ENCODE measurements at places on chromosomes 5 and 9.

GRCh38 chr9:89038382-89039103 lies 47.3 kb downstream of the S1PR3 start:
- no peak for DNase-seq

- DNase-seq, result no peak
Measured at GRCh38 chr9:129509533-129509928, 111.4 kb downstream of the C9orf50 start.

DNA sequence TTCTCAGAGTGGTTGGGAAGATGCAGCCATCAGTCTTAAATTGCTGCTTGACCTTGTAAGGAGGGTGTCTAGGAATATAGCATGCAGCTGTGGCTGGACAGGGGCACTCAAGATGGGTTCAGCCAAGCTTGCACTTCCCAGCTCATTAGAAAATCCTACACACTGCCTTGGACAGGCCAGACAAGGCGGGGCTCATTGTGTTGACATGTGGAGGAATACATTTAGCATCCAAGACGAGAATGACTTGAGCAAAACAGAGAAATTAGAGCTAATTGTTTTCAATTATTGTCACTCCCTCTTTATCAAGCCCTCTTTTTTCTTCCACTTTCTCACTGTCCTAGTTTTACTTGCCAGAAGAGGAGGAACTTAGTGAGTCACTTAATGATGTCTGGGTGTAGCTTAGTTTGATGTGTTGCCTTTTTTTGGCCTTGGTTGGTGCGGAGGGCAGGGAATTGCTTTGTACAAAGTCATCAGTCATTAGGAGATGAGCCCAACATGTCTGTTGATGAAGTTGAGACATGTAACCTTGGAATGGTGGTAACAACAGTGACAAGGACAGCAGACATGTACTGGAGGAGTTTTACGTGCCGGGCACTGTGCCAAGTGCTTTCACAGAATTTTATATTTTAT lies 1219.3 kb upstream of the WWC1 start:
- DNase-seq, result no peak

GRCh38 chr5:56848206-56848605 lies 32.9 kb downstream of the MAP3K1 start:
- no peak for DNase-seq

- DNase-seq, result no peak
Measured at GRCh38 chr5:34007201-34007620, 639 bp downstream of the AMACR start.

DNA sequence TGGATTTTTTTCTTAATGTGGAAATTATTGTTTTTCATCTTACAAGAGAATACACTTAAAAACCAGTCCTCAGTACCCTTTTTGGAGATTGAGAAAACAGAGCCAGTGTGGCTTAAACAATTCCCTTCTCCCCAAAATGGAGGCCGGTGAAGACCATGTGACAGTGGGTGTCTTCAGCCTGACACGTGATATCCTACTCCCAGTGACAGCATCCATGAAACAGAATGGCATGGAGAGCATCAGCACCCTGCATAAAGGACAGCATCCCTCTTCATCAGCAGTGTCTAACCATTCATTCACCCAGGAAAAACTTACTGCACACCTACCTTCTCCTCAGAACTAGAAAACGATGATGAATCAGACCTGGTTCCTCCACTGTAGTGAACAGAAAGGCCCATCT lies 103.4 kb upstream of the RAI14 start:
- DNase-seq, result no peak

DNA sequence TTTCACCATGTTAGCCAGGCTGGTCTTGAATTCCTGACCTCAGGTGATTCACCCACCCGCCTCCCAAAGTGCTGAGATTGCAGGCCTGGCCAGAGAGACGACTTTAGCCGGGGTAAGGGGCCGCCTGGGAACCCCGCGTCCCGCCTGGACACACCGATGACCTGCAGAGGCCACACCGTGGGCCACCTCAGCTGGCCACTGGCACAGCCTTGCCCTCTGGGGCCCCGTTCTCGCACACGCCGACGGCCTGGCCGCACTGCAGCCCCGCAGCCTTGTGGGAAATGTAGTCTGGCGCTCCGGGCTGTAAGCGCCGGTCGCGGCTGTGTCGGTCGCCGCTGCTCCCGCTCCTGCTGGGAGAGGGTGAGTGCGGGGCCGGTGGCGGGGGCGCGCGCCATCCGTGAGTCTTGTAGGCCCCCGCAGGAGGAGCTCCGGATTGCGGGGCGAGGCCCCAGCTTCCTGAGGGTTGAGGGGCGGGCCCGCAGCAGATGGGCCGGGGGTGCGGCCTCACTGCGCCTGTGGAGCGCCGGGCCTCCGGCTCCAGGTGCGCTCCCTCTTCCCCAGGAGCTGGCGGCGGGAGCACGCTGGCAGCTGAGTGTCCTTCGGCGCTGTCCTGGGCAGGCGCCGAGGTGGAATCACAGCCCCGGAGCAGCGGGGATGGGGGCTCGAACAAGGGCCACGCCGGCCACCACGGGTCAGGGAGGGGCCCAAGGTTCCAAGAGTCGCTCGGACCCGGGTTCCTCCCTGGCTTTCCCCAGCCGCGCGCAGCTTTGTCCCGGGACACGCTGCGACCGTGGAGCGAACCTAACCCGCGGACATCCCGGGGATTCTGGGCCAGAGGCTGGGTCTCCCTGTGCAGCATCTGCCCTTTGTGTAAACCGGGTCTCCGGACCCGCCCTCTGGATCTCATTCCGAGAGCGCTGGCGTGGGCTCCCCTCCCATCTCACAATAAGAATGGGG lies at the start of gene ZFP2:
Gene ZFP2, plus strand, starts transcription at position 299 of the 957 bp plus-strand sequence. CDS start 35,401 bp downstream, outside the sequence.
- peak; percentile 64 for DNase-seq

DNA sequence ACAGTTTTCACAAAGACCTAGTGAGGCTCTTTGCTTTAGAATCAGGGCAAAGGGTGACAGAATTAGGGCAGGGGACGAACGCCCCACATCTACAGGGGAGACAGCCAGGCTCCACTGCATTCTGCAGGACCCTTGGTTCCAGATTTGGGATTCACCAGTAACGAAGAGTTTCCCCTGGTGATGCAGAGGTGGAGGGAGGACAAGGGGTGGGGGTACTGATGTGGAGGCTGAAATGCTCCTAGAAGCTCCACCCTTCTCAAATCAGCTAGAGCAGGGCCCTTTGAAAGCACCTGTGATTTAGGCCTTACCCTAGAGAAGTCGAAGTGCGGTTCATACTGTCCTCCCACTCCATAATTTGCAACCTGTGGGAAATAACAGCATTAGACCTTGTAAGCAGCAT lies 29.1 kb downstream of the P4HA2 start:
- no peak for DNase-seq

DNA sequence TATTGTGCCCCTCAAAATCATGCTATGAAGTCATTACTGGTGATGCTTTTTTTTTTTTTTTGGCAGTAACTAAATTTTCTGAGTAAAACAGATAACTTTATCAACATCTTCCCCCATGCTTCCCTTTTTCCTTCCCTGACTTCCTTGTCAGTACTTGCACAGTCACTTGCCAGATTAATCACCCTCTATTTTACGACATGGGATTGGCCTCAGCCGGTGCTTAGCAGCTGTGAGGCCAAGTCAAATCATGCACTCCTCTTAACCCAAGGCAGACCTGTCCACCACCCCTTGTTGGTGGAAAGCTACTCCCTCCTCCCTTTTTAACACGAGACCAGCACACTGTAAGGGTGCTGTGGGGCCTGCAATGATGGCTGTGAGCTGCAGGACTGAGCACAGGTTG lies 118.0 kb upstream of the OTULINL start:
- no peak for DNase-seq

GRCh38 chr5:96776621-96777020 lies 31.1 kb downstream of the ERAP1 start:
- DNase-seq, result no peak

GRCh38 chr5:6579535-6579934 lies 53.3 kb downstream of the NSUN2 start:
- DNase-seq, result no peak

- DNase-seq, result no peak
Measured at GRCh38 chr5:90022711-90023053, 386.9 kb downstream of the CETN3 start.

- DNase-seq, result no peak
Measured at GRCh38 chr5:1751026-1751863, 48.4 kb downstream of the MRPL36 start.

GRCh38 chr9:12739014-12739652 lies 35.7 kb upstream of the LURAP1L start:
- no peak for DNase-seq

DNA sequence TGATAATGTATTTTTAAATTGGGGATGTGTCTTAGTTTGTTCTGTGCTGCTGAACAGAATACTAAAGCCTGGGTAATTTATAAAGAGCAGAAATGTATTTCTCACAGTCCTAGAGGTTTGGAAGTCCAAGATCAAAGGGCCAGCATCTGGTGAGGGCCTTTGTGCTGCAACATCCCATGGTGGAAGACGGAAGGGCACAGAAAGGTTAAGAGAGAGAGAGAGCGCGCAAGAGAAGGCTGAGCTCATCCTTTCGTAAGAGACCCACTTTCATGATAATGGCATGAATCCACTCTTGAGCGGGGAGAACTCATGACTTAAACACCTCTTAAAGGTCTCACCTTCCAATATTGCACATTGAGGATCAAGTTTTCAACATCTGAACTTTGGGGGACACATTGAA lies 79.1 kb upstream of the GOLM1 start:
- no peak for DNase-seq

- DNase-seq, result peak; percentile 79
Measured at GRCh38 chr5:80255431-80255810, 427 bp downstream of the SERINC5 start.

GRCh38 chr5:102792705-102793104 lies 37.6 kb downstream of the PAM start:
- no peak for DNase-seq

DNA sequence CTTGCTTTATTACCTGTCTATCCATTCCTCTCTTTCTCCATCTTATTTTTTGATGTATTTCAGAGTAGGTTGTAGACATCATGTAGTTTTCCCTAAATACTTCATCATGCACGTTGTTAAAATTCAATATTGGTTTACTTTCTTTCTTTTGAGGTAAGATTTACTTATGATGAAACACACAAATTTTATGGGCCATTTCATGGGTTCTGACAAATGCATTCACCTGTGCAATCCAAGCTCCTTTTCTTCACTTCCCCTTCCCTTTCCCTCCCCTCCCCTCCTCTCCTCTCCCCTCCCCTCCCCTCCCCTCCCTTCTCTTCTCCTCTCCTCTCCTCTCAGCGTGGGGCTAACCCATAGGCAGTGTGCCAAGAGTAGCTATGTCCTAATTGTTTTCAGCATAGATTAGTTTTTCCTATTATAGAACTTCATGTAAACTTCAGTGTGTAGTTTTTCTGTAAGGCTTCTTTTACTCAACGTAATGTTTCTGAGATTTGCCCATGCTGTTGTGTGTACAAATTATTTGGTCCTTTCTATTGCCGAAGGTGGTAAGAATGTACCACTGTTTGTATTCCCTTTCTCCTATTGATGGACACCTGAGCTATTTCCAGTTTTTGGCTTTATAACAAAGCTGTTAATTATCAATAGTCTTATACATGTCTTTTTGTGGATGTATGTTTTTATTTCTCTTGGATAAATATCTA lies 92.9 kb upstream of the CLINT1 start:
- no peak for DNase-seq

GRCh38 chr5:44385291-44385900 lies 3.8 kb downstream of the FGF10 start:
- DNase-seq, result no peak

GRCh38 chr5:171965745-171966144 lies 40.7 kb downstream of the FBXW11 start:
- DNase-seq, result no peak

DNA sequence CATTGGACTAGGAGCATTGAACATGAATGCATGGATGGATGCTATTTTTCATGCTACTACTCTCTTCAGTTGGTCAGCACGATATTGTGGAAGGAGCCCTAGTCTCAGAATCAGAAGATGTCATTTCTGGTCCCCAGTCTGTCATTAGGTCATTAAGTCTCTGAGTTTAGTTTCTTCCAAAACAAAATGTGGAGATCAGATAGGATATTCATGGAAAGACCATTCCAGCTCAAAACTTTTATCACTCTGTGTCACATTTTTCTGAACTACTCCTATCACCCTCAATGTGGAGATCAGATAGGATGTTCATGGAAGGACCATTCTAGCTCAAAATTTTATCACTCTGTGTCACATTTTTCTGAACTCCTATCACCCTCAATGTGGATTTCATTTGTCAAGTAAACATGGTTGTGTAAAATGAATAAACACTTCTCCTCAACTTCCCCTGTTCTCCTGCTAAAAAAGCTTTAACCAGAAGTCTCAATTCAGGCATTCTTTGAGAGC lies 296.8 kb downstream of the MRPS30 start:
- DNase-seq, result no peak

GRCh38 chr9:127066060-127066850 lies 56.2 kb downstream of the ANGPTL2 start:
- DNase-seq, result no peak
